ENCODE measurements at places on chromosomes 11 and 22.
A peak's percentile ranks its signal among the peaks of the same experiment; 100 is the strongest.

GRCh38 chr11:43747130-43747802 lies 66.7 kb downstream of the HSD17B12 start:
- peak; percentile 14 for DNase-seq

GRCh38 chr11:86559311-86559945 lies 113.0 kb downstream of the ME3 start:
- DNase-seq: no peak

DNA sequence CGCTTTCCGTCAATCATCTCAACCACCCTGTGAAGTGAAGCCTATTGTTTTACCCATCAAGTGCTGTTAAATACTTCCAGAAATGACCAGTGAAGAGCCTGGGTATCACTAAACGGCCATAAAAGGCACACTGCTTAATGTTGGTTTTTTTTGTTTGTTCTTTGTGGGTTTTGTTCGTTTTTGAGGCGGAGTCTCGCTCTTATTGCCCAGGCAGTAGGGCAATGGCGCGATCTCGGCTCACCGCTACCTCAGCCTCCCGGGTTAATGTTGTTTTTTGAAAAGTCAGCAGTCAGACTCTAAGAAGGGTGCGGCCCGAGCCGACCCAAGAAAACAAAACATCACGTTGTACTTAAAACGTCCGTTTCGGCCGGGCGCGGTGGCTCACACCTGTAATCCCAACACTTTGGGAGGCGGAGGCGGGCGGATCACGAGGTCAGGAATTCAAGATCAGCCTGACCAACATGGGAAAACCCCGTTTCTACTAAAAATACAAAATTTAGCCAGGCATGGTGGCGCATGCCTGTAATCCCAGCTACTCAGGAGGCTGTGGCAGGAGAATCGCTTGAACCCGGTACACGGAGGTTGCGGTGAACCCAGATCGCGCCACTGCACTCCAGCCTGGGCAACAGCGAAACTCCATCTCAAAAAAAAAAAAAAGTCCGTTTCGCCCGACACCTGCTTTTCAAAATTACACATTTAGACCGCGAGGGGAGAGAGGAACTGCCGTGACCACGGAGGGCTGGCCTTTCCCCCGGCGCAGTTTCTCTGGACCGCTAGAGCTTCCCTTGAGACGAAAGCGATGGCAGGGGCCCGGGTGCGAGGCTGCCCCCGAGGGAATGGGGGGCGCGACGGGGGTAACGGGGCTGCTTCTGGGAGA lies 714 bp downstream of the CD59 start:
- peak; percentile 83 for DNase-seq

GRCh38 chr22:20972933-20973577 lies 6.0 kb downstream of the AIFM3 start:
- DNase-seq: no peak

GRCh38 chr11:16861862-16862261 lies 123.4 kb downstream of the C11orf58 start:
- DNase-seq: no peak

GRCh38 chr11:47899801-47900200 lies 51.7 kb upstream of the NUP160 start:
- no peak for DNase-seq

DNA sequence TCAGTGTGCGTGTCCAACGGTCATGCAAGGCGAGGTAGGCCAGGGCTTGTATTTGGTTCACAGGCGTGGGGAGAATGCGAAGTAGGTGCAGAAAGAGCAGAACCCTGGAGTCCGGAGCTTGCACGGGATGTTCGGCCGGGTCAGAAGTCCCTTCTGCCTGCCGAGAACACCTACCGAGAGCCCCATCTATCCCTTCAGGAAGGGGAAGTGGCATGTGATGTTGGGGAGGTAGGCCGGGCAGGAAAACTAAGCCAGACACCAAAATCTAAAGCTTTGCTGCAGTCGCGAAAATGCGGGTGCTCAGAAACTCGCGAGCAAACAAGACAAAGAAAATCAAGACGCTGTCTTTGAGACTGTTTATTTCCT lies 435 bp upstream of the TAF6L start:
- DNase-seq: no peak

- no peak for DNase-seq
Observed at GRCh38 chr11:21811572-21811971, 381.3 kb upstream of the ANO5 start.

- peak; percentile 58 for DNase-seq
Observed at GRCh38 chr11:55942785-55943392, 6.7 kb upstream of the OR5I1 start.

DNA sequence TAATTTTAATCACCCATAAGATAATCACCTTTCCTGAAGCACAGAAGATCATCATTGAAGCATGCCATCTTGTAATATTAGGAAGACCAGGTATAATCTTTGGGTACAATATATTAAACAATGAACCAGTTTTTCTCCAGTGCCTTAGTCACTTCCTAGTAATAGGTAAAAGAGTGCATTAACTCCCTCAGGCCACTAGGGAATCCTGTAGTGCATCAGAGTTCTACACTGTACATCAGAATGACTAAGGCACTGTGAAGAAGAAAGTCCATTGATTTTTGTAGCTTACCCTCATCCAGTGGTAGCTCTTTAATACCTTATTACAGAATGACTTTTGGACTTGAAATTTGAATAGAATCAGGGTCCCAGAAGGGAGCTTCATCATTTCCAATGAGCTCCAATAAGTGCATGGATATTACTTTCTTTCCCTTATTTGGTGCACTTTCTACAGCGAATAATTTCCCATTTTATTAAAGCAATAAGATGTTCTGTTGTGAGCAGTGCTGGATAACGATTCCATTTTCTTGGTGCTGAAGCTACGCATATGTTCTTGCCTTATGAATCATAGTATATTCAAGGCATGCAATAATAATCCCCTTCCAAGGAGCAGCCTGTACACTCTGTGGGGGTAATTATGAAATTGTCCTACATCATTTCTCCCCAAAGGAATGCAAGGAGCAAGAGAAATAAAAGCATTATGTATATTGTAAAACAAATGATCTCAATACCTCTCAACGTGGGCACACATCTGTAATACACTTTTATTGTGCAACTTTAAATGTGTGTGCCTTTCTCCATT lies 4.7 kb downstream of the C11orf87 start:
- peak; percentile 12 for DNase-seq

GRCh38 chr11:34026432-34026831 lies 25.1 kb upstream of the CAPRIN1 start:
- DNase-seq: no peak

DNA sequence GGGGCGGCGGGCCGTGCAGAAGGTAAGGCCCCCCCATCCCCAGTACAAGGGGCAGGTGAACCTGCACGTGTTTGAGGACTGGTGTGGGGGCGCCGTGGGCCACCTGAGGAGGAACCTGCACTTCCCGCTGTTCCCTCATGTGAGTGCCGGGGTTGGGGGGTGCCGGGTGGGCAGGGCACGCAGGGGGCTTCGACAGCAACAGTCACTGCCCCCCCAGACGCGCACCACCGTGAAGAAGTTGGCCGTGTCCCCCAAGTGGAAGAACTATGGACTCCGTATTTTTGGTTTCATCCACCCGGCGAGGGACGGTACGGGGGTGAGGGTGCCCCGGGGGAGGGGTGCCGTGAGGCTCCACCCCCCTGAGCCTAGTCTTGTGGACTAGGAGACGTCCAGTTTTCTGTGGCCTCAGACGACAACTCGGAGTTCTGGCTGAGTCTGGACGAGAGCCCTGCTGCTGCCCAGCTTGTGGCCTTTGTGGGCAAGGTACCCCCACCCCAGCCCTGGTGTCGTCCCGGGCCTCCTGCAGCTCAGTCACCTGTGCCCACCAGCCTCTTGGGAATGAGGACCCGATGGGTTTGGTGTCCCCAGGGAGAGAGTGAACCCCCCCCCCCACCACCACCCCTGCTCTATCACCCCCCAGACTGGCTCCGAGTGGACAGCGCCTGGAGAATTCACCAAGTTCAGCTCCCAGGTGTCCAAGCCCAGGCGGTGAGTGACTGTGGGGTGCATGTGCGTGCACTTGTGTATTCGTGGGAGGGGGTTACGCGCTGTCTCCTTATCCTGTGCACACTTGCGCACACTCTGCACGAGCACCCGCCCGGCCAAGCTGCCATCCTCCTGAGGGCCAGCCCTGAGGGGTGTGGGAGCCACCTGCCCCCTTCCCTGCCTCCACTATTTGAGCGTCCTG lies 3.8 kb downstream of the B4GALNT4 start:
- no peak for DNase-seq

GRCh38 chr11:67646535-67647336 lies 3.8 kb downstream of the ACY3 start:
- peak; percentile 91 for DNase-seq

DNA sequence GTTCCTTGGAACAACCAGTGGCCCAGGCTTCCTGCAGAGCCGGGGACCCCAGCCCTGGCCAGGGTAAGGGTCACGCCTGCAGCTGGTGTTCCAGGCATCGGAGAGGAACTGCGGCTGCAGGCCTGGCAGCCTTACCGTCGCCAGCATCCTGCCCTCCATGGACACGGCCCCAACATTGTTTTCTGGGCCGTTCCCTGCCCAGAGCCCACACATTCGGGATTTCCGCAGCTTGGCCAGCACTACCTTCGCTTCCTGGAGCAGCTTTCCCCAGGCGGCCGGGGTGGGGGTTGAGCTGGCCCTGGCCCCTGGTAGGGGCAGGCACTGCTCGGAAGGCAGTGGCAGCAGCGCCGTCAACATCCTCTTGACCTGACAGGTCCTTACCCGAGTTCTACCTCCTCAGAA lies 17.7 kb downstream of the TXN2 start:
- no peak for DNase-seq

DNA sequence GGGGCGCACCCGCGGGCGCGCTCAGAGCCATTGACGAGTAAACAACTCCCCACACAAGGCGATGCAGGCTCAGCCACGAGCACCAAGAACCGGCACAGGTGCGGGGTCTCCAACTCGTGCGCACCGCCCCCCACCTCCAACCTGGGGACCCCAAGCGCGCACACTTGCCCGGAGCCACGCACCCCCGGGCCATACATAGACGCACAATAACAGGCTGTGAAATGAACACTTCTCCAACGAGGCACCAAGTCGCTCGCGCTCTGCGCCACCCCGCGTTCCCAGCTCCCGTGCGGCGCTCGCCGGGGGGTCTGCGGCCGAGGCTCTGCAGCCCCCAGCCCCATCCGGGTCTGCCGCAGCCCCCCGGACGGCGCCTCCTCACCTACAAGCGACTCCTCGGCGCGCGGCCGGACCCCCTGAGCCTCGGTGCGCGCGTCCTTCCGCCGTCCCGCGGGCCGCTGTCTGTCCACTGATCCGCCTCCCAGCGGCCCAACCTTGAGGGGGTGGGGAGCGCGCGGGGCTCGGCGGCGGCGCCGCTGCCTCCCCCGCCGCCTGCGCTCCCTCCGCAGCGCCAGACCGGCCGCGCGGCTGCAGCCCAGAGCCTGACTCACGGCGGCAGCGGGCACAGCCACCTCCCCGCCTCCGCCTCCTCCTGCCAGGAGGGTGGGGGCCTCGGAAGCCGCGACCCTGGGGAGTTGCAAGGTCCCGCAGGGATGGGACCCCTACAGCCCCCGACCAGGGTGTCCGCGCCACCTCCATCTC lies 1.6 kb downstream of the IFITM10 start:
- no peak for DNase-seq

DNA sequence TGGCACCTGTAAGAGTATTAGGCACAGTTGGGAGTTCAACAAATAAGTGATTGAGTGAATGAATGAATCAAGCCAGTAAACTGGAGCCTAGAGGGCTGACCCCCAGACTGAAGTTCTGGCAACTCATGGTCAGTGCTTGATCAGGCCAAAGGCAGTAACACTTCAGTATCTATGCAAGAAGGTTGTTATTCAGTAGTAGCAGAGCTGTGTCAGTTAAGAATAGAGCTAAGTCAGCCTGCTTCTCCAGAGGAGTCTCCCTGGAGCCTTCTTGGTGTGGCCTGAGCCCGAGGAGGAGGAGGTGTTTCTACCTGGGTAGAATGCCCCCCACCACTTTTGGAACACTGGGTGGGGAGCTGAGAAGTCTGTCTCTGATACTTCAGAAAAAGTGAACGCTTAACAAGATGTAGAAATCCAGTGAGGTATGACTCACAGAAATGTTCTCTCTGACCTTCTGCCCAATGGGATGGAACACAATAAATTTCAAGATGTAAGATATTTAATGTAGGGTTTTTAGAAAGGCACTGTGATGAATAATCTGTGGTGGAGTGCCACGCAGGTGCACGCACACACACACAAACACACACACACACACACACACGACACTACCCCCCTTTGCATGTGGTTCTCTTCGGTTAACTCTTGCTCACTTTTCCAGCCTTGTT lies 219.9 kb downstream of the HIPK3 start:
- no peak for DNase-seq

DNA sequence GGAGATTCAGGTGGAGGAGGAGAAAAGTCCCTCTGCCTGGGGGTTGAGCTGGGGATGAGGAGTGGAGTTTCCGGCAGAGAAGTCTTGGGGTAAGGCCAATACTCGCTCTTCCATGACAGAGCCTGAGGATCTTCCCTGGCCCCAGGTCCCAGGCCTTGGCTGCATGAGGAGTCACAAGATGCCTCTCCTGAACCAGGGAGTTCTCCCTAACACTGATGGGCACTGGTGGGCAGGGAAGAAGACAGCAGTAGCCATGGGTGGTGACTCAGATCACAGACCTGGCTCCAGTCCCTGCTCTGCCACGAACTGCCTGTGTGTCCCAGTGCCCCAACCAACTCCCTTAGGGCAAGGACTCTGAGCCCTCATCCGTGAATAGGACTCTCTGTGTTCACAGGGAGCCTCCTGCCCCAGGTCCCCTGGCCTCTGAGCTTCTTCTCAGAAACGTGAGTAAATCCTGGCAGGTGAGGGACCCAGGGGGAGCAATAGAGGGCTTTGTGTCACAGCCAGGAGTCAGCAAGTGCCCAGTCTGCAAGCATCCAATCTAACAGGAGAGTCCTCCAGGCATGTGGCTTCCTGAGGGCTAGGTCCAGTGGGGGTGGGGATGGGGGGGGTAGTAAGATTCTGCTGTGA lies 45.5 kb upstream of the FTH1 start:
- DNase-seq: no peak

DNA sequence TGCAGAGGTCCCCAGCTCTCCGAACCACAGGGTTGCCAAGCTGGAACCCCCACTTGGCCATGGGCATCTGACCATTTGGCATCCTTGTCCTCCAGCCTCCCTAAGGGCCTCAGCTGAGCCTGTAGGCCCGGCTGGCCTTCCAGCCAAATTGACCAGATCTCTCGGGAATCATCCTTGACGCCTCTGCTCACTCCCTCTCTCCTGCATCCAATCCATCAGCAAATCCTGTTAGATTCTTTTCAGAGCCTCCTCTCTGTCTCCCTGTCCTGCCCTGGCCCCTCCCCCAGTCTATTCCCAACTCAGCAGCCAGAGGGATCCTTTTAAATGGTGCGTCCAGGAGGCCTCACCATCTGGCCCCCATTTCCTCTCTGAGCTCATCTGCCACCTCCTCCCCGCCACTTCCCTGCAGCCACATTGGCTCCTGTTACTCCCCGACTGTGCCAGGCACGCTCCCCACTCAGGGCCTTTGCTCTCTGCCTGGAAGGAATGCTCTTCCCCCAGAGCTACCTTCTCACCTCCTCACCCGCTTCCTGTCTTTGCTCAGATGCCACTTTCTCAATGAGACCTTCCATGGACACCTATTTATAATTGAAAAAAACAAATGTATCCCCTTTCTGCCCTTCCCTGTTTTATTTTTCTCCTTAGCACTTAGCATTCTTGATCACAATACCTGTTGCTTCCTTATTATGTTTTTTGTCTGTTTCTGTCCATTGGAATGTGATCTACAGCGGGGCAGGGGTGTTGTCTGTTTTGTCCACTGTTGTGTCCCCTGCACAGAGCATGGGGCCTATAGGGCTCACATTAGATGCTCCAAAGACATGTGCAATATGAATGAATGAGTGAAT lies 78.1 kb downstream of the NFAM1 start:
- DNase-seq: no peak
